ENCODE measurements at places on chromosomes 11 and 22. TPM values are rescaled to one million over a fixed set of nuclear protein-coding genes. Genes with fewer than 3 reads are reported as not detected.

GRCh38 chr11:74694136-74694930 is 36.9 kb downstream of the CHRDL2 start:
- peaks cover 25% of the 10 kb centered on the region for H3K27me3 ChIP-seq
- no peak overlapping the region for H3K27ac ChIP-seq
- DNase-seq: no peak
- H3K4me3 ChIP-seq: no peak overlapping the region

- H3K27me3 ChIP-seq: no peaks in the 10 kb centered on the region
- H3K4me3 ChIP-seq: no peak overlapping the region
- no peaks in the 10 kb centered on the region for H3K36me3 ChIP-seq
- no peaks in the 10 kb centered on the region for H3K4me1 ChIP-seq
- DNase-seq: no peak
- H3K27ac ChIP-seq: no peak overlapping the region
These were observed 6.8 kb upstream of the SERGEF start for GRCh38 chr11:18019650-18020049.

DNA sequence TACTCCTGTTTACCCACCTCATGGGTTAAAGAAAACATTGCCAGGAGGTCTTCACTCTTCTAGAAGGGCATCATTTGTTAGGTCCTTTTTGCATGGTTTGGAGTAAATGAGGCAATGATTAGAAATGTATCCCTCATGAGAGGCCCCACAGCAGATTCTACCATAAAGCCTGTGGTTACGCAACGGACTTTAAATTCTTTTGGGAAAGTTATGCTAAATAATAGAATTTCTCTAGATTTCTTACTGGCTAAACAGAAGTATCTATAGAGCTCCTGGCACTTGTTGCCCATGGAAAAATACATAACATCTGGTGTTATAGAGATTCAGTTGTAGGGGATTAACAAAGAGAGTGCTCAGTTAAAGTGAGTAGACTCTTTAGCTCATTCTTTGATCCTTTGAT is 15.1 kb upstream of the ATXN10 start:
- no peak overlapping the region for H3K4me3 ChIP-seq
- H3K4me1 ChIP-seq: peaks cover 5% of the 10 kb centered on the region
- H3K27me3 ChIP-seq: peaks cover 6% of the 10 kb centered on the region
- no peak overlapping the region for H3K27ac ChIP-seq

DNA sequence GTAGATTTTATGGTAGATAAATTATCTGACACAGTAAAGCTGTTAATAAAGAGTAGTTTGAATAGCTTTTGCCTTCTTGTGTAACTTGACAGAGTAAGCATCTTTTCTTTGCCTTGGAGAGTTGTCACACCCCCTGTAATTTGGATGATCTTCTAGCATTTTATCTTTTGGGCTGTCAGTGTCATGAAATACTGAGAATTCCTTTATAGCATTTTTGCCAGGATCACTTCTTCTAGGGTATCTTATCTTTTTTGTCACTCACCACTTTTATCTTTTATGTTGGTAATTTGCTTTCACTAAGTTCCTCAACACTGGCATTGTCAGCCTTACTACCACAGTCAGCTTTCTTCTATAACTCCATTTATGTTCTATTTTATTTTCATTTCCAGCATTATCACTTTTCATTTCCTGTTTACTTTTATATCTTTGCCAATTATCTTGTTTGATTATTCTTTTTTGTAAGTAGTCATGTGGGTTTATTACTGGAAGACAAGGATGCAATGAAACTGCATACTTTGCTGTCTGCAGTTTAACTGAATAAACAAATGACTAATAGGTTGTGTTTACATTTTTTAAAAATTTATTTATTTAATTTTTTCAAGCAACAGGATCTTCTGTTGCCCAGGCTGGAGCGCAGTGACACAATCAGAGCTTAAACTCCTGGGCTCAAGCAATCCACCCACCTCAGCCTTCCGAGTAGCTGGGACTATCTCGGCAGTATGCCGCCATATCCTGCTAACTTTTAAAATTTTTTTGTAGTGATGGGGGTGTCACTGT is 28.1 kb upstream of the ACAT1 start:
- H3K27ac ChIP-seq: no peak overlapping the region
- H3K4me1 ChIP-seq: no peaks in the 10 kb centered on the region
- peaks cover 60% of the 10 kb centered on the region for H3K36me3 ChIP-seq
- no peak overlapping the region for H3K4me3 ChIP-seq
- no peaks in the 10 kb centered on the region for H3K27me3 ChIP-seq

DNA sequence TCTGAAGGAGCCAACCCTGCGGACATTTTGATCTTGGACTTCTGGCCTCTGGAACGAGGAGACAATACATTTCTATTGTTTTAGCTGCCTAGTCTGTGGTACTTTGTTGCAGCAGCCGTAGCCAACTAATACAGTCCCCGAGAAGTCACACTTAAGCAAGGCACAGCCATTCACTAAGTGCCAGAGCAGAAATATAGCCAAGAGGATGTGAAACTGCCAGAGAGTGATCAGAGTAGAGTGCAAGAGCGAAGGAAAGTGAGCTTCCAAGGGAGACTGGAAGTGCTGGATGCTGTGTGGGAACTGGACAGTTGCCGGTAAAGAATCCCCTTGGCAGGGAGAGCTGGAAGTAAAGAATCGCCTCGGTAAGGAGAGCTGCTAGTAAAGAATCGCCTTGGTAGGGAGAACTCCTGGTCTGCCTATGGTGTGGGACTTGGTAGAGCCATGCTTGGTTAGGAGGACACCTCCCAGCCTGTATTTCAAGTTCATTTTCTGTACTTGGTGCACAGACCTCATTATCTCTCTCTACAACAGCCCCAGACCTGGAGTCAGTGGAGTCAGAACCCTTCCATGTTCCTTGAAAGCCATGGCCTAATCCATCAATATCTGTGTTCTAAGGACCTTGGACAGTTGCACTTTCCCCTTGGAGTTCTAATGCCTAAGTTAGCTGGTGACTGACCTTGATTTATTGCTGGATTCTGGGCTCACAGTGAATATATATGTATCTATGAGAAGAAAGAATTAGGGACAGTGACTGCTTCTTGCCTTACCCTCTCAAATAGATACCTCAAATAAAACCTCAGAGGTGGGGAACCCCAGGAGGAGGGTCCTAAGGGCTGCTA is 162.1 kb downstream of the LDLRAD3 start:
- no peaks in the 10 kb centered on the region for H3K4me1 ChIP-seq
- no peaks in the 10 kb centered on the region for H3K36me3 ChIP-seq
- H3K27ac ChIP-seq: no peak overlapping the region

The SLC15A3 gene
- total RNA-seq: 76.4 TPM

DNA sequence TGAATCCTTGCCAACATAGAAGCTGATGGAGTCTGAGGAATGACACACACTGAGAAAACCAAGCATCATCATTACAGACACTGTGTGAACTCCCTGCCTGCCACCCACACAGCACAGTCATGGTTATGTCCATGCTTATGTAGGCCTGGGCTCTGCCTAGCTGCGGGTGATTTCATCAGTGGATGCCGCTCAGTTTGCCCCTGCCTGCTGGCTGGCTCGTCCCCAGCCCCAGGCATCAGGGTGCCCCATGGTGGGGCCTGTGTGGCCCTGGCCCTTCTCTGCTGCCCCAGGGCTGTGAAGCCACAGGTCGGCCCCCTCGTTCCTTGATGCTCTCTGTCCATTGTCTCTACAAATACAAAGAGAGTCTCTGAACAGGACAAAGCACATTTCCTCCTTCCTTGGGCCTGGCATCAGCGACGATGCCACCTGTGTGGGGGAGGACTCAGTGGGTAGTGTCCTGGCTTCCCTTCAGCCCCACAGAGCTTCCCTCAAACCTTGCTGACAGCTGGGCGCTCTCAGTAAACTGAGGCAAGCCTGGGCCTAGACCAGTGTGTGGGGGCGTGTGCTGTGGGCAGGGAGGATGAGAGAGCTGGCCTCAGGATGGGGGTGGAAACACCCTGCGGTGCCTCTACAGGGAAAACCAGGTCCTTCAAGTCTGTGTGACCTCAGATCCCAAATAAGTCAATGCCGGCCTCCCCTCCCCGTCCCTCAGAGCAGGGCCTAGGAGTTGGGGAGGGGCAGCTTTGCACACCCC is 20.0 kb upstream of the TUB start:
- no peak overlapping the region for H3K27ac ChIP-seq
- no peaks in the 10 kb centered on the region for H3K27me3 ChIP-seq
- no peaks in the 10 kb centered on the region for H3K4me1 ChIP-seq
- DNase-seq: no peak
- no peak overlapping the region for H3K4me3 ChIP-seq

GRCh38 chr11:2518983-2519340 is 74.2 kb downstream of the KCNQ1 start:
- H3K27me3 ChIP-seq: no peaks in the 10 kb centered on the region
- no peak overlapping the region for H3K27ac ChIP-seq
- H3K4me3 ChIP-seq: no peak overlapping the region
- peaks cover 2% of the 10 kb centered on the region for H3K4me1 ChIP-seq
- no peak for DNase-seq

GRCh38 chr11:14124350-14124749 is 161.8 kb downstream of the SPON1 start:
- no peak for DNase-seq
- H3K4me1 ChIP-seq: no peaks in the 10 kb centered on the region
- H3K4me3 ChIP-seq: no peak overlapping the region
- no peaks in the 10 kb centered on the region for H3K36me3 ChIP-seq

The C22orf31 gene
- not detected for total RNA-seq

The NAV2 gene
- total RNA-seq: 9.0 TPM

GRCh38 chr11:46342239-46342638 is 5.0 kb upstream of the DGKZ start:
- H3K27ac ChIP-seq: no peak overlapping the region
- H3K27me3 ChIP-seq: peaks cover 13% of the 10 kb centered on the region
- H3K36me3 ChIP-seq: peaks cover 3% of the 10 kb centered on the region
- DNase-seq: no peak
- H3K4me1 ChIP-seq: peaks cover 24% of the 10 kb centered on the region
- no peak overlapping the region for H3K4me3 ChIP-seq

The P2RY6 gene
- 0.22 TPM for total RNA-seq

All from activated B cell treated with CpG ODN at 0.5 μM for 24 hours (primary cell).